ENCODE measurements at places on chromosomes 1 and 21.

DNA sequence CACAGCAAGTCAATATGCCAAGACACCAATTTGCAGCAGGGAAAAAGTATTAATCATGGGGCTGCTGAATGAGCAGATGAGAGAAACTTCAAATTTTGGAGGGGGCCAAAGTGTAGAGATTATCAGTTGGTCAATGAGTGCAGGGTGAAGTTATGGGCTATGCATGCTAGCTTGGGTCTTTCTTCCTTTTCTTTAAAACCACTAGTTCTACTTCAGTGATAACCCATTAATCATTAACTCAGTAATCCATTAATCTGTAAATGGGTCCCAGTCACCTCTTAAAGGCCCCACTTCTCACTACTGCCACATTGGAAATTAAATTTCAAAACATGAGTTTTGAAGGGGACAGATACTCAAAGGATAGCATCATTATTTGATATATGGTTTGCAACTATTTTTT is 688.6 kb upstream of the ADGRL4 start:
- no peak for DNase-seq

GRCh38 chr1:155009221-155009711 is 6.7 kb downstream of the ZBTB7B start:
- no peak for DNase-seq

DNA sequence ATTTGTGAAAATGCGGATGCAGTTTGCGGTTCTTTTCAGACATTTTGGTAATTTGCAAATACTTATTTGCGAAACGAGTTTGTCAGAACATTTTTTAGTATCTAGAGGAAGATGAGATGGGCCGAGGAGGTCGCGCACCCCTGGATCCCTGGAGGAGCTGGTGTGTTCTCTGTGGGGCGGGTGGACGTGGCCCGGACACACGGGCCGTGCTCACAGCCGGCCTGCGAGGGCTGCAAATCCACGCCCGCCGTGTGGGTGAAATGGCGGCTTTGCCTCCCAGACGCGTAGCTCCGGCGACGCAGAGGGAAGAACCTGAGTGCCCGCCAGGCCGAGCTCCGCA is 9.3 kb upstream of the TTLL10 start:
- no peak for DNase-seq

- DNase-seq = no peak
Observed at GRCh38 chr1:237045278-237046016, 3.5 kb downstream of the RYR2 start.

- DNase-seq = no peak
Observed at GRCh38 chr21:42012344-42012743, 2.2 kb upstream of the ZBTB21 start.

GRCh38 chr1:29550119-29550841 is 314.0 kb downstream of the PTPRU start:
- DNase-seq = no peak

DNA sequence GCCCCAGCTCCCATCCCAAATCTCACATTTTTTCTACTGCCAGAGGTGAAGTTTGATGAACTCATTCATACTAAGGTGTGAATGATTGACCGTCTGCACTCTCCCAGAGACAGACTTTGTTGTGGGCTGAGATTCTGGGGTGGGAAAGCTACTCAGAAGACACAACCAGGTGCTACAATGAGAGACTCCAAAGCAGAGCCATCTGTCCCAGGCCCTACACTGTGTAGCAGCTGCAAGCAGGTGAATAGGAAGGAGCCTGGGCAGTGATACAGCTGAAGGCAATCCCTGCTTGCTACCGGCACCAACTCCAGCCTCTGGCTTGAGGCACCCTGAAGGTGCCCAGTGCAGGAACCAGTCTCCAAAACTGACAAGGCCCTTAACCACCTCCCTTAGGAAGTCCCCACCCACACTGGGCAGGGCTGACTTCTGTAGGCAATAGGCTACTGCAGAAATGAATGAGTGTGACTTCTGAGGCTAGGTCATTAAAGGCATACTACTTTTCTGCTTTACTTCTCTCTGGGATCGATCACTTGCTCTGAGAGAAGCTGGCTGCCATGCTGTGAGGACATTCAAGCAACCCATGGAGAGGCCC is 79.7 kb upstream of the RUNX3 start:
- no peak for DNase-seq

DNA sequence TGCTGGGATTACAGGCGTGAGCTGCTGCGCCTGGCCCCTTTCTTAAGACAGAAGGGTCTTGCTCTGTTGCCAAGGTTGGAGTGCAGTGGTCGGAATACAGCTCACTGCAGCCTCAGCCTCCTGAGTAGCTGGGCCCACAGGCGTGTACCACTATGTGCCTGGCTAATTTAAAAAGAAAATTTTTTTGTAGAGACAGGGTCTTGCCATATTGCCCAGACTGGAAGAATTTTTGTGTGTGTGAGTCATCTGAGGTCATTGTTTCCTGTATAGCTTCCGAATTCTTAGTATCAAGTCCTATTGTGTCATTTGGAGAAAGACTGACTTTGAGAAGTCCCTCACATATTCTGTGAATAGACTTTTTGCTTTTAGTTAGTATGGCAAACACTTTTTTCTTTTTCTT is 4.7 kb downstream of the SZRD1 start:
- DNase-seq = no peak

DNA sequence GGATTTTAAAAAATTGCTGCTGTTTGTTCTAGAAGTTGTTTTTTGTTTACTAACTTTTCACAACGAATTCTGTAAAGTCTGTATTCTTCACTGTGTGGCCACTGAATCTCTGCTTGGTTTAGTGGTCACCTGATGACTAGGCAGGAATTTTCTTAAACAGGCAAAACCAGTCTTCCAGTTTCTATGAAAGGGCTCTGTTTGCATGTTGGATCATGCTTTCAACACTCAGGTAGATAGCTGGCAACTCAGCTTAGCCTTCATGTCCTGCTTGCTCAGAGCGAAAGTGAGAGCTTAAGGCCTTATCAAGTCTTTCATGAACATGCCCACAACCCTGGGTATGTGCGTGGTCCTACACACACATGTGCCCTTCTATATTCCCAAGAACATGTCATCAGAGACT is 52.4 kb upstream of the CCDC190 start:
- DNase-seq = no peak
